WERI-Rb-1 (cell line): ENCODE measurements at places on chromosomes 3 and 15.

DNA sequence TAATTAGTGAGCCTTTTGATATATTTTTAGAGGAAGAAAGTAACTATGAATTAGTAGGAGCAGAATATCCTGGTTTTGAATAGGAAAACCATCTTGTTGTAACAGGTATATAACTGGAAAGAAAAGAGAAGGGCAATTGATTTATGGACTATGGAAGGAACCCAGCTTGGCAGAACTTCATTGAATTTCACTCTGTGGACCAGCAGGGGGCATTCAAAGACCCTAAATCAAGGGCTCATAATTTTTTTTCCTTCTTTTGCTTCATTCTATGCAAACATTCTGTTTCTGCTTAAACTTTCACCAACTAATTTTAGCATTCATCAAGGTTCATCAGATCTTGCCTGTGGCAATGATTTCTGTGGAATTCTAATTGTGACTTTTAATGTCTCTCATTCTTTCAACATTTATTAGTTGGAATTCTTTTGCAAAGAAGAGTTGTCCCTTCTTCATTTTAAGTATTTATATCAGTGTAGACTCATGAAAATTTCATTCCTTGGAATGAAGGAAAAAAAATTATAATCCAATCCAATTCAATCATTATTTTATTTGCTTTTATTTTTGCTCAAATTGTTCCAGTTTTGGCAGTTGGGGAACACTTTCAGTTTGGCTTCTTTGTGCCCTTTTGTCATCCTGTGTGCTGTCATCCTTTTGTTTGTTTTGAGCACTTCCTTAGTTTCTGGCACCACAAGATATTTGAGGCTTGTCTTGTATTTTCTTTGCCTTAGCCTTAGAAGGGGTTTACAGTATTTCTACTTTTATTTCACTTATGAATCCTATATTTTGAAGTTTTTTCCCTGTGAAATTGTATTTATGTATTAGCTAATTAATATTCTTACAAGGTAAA, 30.4 kb downstream of the NXPE3 start:
- no peak for DNase-seq

DNA sequence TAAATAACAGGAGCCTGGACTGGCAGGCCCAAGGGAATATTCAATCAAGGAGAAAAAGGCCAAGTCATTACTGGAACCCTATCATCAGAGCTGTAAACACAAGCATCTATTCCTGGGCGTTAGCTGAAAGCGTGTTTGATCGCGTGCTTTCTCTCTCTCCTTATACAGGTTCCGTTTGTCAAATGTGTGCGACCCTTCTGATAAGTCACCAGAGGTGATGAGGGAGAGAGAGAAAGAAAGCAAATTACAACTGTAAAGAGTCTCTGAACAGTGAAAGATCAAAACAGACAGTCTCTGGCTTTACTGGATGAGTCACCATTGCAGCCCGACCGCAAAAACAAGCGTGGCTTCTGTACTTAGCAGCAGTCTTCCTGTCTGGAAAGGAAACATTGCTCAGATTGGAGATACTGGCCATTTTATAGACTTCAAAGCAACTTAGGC, 39.5 kb upstream of the TPRG1 start:
- no peak for DNase-seq

- DNase-seq, result no peak
Measured at GRCh38 chr15:66004618-66005262, 135.4 kb downstream of the RAB11A start.

DNA sequence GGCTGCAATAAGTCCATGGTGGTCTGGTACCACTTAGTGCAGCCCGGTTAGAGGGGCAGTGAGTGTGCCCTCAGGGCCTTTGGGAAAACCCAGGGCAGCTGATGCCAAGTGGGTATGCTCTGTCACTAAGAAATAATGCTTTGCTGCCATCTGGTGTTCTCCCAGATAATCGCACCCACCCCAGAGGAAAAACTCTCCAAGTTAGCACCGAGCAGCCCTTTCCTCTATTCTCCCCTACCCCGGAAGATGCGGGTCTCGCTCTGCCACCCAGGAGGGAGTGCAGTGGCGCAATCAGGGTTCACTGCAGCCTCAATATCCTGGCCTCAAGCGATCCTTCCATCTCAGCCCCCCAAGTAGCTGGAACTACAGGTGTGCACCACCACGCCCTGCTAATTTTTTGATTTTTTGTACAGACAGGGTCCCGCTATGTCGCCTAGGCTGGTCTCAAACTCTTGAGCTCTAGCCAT, 21.3 kb upstream of the DAPK2 start:
- peak; percentile 63 for DNase-seq

DNA sequence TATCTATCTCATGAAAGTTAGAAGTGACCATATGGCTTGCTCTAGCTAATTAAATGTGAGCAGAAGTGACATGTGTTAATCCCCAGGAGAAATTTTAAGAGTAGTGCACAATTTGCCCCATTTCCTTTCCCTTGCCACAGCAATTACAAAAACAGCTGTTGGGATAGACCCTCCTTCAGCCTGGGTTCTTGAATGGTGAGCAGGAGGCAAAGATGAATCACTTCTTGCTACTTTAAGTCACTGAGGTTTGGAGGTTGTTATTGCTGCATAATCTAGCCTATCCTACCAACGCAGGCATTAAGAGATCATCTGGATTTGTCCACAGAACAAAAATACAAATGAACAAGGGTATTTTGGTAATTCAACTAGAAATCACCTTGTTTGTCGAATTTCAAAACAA, 51.7 kb upstream of the CAPN7 start:
- peak; percentile 16 for DNase-seq

- DNase-seq, result no peak
Measured at GRCh38 chr3:157166115-157166514, 6.2 kb upstream of the CCNL1 start.

DNA sequence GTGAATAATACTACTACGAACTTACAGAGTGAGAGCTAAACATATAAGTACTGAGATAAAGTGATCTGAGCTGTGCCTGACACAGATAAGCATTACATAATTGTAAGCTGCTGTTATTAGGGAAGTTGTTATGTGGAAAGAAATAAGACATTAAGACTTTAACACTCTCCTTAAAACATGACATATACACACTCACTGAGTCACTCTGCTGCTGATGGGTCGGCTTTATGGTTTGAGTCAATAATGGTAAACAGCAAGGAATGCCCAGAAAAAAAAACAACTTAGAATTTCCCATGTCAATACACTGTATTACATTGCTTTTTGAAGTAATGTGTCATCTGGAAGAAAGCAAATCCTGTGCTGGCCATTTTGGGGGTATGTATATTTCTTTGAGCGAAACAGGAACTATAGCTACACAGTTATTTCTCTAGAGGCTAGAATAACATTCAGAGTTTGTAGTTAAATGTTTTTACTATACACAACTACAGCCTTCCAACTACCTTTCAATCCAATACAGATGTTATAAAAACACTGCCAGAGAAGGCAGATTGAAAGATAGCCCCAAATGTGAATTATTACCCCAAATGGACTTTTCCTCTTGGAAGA, 22.8 kb upstream of the SPRED1 start:
- DNase-seq, result no peak

GRCh38 chr3:75342425-75342824, 321.7 kb upstream of the FRG2C start:
- no peak for DNase-seq

GRCh38 chr3:73683706-73684105, 59.0 kb upstream of the PDZRN3 start:
- DNase-seq, result peak; percentile 30

DNA sequence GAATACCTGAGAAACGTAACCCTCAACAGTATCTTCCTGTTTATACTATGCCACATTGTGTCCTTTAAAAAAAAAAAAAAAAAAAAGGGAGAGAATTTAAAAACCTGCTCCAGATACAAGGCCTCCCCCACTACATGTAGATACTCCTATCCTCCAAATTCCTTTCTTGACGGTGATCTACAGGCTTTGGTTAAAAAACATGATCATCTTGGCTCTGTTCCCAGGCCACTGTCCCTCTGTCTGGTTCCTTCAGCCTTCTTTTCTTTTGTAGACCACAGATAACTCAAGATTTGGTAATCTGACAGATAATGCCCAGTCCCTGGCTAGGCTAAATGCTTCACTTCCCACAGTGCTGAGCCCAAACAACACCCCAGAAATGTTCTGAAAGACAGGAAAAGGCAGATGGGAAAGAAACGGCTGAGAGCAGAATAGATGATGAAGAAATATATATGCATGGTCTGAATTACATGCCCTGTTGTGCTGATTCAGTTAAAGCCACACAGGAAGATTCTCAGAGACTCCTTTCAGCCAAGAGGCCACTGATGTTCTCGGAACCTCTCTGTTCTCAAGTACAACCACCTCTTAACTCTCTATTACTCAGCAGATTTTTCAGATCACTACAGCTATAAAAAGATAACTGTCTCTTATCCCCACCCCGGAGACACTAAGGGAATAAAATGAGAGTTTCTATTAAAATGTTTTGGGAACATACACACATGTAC, 48.3 kb downstream of the NPTN start:
- no peak for DNase-seq
